ENCODE measurements at places on chromosomes 16 and 17.

DNA sequence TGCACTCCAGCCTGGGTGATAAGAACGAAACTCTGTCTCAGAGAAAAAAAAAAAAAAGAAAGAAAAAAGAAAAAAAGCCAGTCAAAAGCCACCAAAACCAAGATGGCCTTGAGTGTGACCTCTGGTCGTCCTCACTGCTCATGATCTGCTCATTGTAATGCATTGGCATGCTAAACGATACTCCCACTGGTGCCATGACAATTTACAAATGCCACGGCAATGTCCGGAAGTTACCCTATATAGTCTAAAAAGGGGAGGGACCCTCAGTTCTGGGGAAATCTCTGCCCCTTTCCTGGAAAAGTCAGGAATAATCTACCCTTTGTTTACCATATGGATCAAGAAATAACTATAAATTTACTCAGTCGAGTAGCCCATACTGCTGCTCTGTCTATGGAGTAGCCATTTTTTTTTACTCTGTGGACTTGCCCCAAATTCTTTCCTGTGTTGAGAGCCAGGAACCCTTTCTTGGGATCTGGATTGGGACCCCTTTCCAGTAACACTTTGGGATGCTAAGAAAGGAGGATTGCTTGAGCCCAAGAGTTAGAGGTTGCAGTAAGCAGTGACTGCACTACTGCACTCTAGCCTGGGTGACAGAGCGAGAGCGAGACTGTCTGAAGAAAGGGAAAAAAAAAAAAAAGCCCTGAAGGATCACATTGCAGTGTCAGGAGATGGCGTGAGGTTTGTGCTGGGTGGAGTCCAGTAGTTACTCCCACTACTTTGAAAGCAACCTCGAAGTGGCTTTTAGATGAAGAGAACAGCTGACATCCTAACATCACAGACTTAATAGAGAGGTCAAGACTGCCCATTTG is 3.7 kb upstream of the TMEM231 start:
- DNase-seq, result no peak

DNA sequence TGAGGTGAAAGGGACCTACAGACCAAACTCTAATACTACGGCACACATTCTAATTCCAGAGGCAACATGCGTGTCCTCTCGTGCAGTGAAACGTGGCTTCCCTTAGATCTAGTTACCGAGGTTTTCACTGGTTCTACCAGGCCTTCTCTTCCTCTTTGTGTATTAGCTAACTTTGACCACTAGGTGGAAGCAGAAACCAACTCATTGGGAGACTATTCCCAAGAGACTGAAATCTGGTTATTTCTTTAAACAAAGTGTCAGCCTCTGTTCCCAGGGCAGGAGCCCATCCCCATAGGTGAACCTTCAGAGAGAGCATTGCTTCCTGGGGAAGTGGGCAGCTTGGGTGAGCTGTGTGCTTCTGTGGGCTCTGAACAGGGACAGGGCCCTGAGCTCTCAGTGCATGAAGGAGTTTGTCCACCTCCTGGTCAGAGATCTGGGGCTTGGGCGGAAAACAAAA is 19.7 kb upstream of the RCVRN start:
- peak; percentile 55 for DNase-seq

DNA sequence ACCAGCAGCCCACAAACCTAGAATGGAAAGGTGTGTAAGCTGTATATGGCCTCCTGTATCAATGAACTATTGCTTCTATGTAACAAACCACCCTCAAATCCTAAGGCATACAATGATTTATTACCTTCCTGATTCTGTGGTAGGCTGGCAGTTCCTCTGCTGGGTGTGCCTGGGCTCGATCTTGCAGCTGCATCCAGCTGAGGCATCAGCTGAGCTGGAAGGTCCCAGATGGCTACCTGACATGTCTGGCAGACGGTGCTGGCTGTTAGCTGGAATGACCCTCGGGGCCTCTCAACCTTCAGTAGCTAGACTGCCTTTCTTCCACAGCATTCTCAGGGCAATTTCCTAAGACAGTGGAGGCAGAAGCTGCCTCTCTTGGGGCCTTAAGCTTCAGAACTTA is 152.7 kb downstream of the RAB11FIP4 start:
- no peak for DNase-seq

- DNase-seq, result no peak
Measured at GRCh38 chr17:76050538-76051467, 21.5 kb downstream of the SRP68 start.

GRCh38 chr16:74601126-74601871 is 5.6 kb downstream of the GLG1 start:
- peak; percentile 79 for DNase-seq
